ENCODE measurements at places on chromosomes 6 and 20. TPM values are rescaled to one million over a fixed set of nuclear protein-coding genes. Genes with fewer than 3 reads are reported as not detected.

PSORS1C2 gene
- not detected for total RNA-seq

RAMACL gene
- total RNA-seq = 1.9 TPM

ZSCAN31 gene
- total RNA-seq = 9.4 TPM

FOXA2 gene
- total RNA-seq = 25.3 TPM

LRRC73 gene
- 0.79 TPM for total RNA-seq

COL10A1 gene
- total RNA-seq = not detected

SLC2A10 gene
- 14.3 TPM for total RNA-seq

GRCh38 chr6:69026243-69026642, 391.2 kb downstream of the ADGRB3 start:
- no peak overlapping the region for H3K27ac ChIP-seq
- H3K36me3 ChIP-seq = no peaks in the 10 kb centered on the region
- no peaks in the 10 kb centered on the region for H3K4me1 ChIP-seq
- no peaks in the 10 kb centered on the region for H3K27me3 ChIP-seq
- H3K4me3 ChIP-seq = no peak overlapping the region
- no peak for DNase-seq

DNA sequence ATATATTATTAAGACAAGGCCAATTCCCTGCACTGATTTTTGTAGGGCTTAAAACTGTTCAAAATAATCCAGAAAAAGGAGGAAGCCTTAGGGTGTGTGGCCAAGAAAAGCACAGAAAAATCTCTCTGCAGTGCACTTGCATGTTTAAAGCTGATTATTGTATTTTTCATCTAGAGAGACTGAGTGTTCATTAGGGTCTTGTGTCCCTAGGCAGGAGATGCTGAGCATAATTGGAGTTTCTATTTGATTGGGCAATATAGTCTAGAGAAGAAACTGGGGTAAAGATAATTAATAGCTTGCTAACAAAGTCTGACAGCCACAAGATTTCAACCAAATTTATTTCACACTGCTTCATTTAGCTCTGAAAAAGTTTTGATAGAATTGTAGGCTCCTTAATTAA, 2.4 kb downstream of the FLRT3 start:
- H3K4me3 ChIP-seq = no peak overlapping the region
- no peak for DNase-seq
- H3K27ac ChIP-seq = no peak overlapping the region
- H3K36me3 ChIP-seq = no peaks in the 10 kb centered on the region

- H3K4me3 ChIP-seq = peak overlapping the region; percentile 74
- H3K36me3 ChIP-seq = no peaks in the 10 kb centered on the region
- H3K27me3 ChIP-seq = no peaks in the 10 kb centered on the region
- peak; percentile 31 for DNase-seq
- H3K4me1 ChIP-seq = peaks cover 5% of the 10 kb centered on the region
- peak overlapping the region; percentile 83 for H3K27ac ChIP-seq
These were observed 2.0 kb downstream of the SOX4 start for GRCh38 chr6:21595285-21596144.

DNA sequence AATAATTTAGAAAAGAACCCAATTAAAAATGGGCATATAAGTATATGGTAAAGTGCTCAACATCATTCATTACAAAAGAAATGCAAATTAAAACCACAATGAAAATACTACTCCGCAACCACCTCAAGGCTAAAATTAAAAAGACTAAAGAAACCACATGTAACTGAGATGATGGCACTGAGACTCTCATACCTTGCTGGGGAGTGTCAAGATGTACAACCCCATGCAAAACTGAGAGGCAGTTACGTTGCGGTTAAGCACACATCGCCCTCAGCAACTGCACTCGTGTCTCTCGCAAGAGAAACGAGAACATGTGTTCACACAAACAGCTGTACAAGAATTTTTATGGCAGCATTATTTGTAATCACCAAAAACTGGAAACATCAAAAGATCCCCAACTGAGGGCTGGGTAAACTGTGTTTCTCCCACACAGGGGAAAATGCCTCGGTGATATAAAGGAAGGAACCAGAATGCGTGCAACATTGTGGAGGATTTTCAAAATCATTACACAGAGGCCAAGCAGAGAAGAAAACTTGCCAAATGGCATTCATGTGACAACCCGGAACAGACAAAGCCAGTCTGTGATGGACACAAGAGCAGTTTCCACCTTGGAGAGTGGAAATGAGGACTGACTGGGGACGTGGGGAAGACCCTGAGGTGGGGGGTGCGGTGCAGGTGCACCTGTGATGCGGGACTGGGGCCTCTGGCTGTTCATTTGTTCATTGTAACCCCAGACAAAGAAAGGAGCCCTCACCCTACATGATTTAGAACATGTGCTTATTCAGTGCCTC, 144.9 kb downstream of the WDR27 start:
- DNase-seq = no peak
- no peak overlapping the region for H3K4me3 ChIP-seq
- no peak overlapping the region for H3K27ac ChIP-seq
- H3K4me1 ChIP-seq = no peaks in the 10 kb centered on the region
- H3K27me3 ChIP-seq = no peaks in the 10 kb centered on the region

- no peaks in the 10 kb centered on the region for H3K36me3 ChIP-seq
- H3K27ac ChIP-seq = peak overlapping the region; percentile 30
- DNase-seq = no peak
- H3K27me3 ChIP-seq = no peaks in the 10 kb centered on the region
- no peak overlapping the region for H3K4me3 ChIP-seq
- H3K4me1 ChIP-seq = peaks cover 15% of the 10 kb centered on the region
These were observed 57.4 kb downstream of the SYTL3 start for GRCh38 chr6:158707120-158707820.

GRCh38 chr6:42390228-42390934, 61.3 kb downstream of the TRERF1 start:
- DNase-seq = no peak
- no peaks in the 10 kb centered on the region for H3K36me3 ChIP-seq
- H3K27me3 ChIP-seq = no peaks in the 10 kb centered on the region
- H3K27ac ChIP-seq = no peak overlapping the region
- no peaks in the 10 kb centered on the region for H3K4me1 ChIP-seq

GRCh38 chr6:143339223-143339622, 111.3 kb downstream of the ADAT2 start:
- no peak for DNase-seq
- no peak overlapping the region for H3K27ac ChIP-seq
- H3K4me1 ChIP-seq = no peaks in the 10 kb centered on the region
- H3K4me3 ChIP-seq = no peak overlapping the region
